ENCODE measurements at places on chromosomes 2 and 18.

- DNase-seq = no peak
Observed at GRCh38 chr2:28219758-28220368, 172.8 kb upstream of the FOSL2 start.

DNA sequence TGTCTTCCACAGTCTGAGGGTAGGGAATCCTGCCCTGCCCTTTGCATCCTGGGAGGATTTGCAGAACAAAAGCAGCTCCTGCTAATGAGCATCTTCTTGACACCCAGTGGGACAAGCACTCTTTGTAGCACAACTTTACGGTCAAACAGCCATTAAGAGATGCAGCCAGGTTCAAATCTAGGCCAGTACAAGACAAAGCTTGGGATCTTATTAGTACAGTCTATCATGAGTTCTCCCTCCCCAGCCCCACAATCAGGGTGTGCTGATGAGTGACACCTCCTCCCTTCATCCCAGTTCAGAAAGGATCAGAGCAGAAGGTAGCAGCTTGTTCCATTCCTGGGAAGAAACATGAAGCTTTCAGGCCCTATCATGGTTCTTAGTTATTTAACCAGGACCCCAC lies 41.9 kb downstream of the MARCO start:
- DNase-seq = no peak

DNA sequence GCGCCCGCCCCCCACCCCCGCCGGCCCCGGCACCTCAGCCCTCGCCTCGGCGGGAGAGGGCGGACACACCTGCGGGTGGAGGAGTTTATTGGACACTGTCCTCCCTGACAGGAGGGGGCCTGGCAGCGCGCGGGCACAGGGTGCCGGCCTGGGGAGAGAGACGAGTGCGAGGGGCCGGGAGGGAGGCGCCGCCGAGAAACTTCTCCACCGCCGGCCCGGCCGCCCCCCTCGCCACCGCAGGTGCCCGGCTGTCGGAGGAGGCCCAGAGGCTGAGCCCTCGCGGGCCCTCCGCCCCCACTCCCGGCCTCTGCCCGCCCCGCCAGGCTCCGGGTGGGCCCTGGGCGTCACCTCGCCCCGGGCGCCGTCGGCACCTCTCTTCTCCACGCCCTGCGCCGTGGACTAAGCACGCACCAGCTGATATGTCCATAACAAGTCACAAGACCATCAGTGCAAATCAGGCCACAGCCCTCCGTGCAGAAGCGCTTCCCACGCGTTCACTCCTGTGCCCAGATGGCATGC lies 311.3 kb downstream of the CELF4 start:
- no peak for DNase-seq

DNA sequence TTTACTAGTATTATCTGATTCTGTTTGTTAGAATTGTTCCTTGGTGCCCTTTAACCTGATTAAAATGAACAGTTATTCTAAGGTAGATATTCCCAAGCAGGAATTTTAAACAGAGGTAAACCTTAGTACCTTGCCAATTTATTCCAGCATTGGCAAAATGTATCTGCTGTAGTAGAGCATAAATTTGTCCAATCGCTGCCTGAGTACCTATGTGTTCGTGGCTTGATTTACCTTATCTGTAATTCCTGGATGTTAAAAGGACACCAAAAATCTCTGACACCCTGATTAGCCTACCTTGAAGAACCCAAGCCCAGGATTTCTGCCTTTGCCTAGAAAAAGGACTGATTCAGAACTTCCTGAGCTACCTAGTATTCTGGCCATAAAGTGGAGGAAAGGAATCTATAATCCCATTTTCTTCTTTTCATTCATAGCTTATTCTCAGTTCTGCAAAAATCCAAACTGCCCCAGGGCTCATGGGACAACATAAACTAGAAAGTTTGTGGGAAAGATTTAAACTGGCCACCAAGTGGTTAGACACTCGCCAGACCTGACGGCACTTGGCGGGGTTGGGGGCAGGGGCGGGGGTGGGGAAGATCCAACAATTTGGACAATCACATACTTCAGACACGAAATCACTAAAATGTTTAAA lies 16.2 kb upstream of the ZCCHC2 start:
- DNase-seq = no peak

DNA sequence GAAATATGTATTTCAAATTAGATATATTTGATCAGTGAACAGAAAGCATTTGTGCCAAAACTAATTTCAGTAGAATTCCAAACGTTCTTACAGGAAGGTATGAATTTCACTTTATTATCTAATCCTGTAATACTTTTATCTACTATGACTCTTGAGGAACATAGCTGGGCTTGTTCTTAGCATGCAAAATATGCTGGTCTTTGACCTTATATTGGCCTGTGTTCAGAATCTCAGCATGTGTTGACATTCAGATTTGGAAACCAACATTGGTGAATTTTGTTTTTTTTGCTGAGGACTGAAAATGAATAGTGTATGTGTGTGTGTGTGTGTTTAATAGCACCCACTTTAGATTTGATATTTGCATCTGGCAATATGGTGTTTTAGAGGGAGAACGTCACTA lies 112.2 kb downstream of the MEIS1 start:
- no peak for DNase-seq

- DNase-seq = no peak
Observed at GRCh38 chr2:196914867-196915460, 11.5 kb downstream of the PGAP1 start.
